ENCODE measurements at places on chromosomes 1 and 21.

- DNase-seq, result no peak
- H3K4me3 ChIP-seq, result no peak overlapping the region
- H3K27me3 ChIP-seq, result no peaks in the 10 kb centered on the region
- no peaks in the 10 kb centered on the region for H3K36me3 ChIP-seq
These were observed 9.7 kb upstream of the AADACL4 start for GRCh38 chr1:12634156-12634555.

DNA sequence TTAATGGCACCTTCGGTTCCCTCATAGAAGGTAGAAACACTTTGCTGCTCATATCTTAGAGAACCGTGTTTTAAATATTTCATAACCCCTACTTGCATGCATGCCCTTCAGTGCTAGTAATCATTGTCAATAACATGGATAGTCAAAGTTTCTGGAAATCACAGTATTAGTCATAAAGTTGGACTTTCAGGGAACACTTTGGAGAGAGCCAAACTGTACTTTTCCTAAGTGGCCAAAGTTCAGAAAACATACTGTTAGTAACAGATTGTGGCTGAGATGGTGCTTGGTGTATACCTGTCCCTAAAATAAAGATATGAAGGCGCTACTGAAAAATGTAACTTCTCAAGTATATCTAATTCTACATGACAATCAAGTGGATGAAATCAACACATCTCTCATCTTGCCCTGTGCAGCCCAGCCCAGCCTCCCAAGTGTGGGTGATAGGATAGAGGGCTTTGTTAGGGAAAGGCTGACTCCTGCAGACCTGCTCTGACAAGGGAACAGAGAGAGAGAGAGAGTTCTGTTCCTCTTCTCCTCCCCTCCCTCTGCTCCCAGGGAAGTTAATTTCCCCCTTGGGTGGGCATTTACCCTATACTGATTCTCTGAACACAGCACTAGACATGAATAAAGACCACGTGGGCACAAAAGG is 14.4 kb downstream of the MYOC start:
- no peaks in the 10 kb centered on the region for H3K27me3 ChIP-seq
- no peaks in the 10 kb centered on the region for H3K36me3 ChIP-seq
- H3K27ac ChIP-seq, result no peak overlapping the region

GRCh38 chr1:204363335-204364114 is 3.8 kb upstream of the PLEKHA6 start:
- no peaks in the 10 kb centered on the region for H3K27me3 ChIP-seq
- peak overlapping the region; percentile 63 for H3K27ac ChIP-seq
- H3K4me1 ChIP-seq, result peaks cover 6% of the 10 kb centered on the region
- DNase-seq, result peak; percentile 54
- H3K36me3 ChIP-seq, result no peaks in the 10 kb centered on the region

DNA sequence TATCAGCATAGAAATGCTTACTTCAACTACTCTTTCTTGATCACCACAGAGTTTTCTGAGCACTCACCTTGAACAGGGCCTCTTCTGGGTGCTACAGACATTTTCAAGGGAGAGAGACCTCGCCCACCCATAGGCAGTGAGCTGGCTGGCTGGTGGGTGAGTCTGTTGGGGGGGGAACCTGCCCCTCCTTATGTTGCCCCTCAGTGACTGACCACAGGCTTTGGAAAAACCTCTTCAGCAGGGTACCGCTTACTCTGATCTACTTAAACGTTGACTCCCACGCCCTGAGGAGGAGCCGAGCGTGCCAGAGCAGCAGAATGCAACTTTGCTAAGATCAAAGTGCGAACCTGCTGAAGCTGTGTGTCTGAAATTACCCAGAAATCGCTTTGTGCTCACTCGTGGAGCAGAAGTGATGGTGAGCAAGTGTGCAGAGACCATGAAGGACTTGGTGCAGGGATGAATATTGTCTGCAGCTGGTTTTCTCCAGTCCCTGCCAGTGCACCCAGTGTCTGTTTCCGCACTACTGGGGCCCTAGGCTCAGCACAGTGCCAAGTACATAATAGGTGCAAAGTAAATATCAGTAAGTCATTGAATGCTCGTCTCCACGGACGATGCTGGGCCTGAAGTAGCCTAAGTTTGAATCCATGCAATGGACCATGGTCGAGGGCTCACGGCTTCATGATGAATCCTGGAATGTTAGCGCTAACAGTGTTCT is 158.7 kb upstream of the IRF2BP2 start:
- H3K27ac ChIP-seq, result no peak overlapping the region
- H3K27me3 ChIP-seq, result no peaks in the 10 kb centered on the region
- no peaks in the 10 kb centered on the region for H3K4me1 ChIP-seq

GRCh38 chr1:212649020-212649419 is 40.5 kb downstream of the ATF3 start:
- H3K4me1 ChIP-seq, result no peaks in the 10 kb centered on the region
- H3K27ac ChIP-seq, result no peak overlapping the region
- no peaks in the 10 kb centered on the region for H3K27me3 ChIP-seq
- H3K4me3 ChIP-seq, result no peak overlapping the region
- no peak for DNase-seq

- H3K36me3 ChIP-seq, result no peaks in the 10 kb centered on the region
- no peak overlapping the region for H3K27ac ChIP-seq
- no peaks in the 10 kb centered on the region for H3K27me3 ChIP-seq
- no peak for DNase-seq
- H3K4me1 ChIP-seq, result no peaks in the 10 kb centered on the region
These were observed 21.8 kb downstream of the CYP4B1 start for GRCh38 chr1:46820560-46821060.

- no peak overlapping the region for H3K4me3 ChIP-seq
- peaks cover 6% of the 10 kb centered on the region for H3K4me1 ChIP-seq
- no peaks in the 10 kb centered on the region for H3K36me3 ChIP-seq
- H3K27ac ChIP-seq, result peak overlapping the region; percentile 96
These were observed 1.7 kb upstream of the SCAF4 start for GRCh38 chr21:31733551-31734149.

DNA sequence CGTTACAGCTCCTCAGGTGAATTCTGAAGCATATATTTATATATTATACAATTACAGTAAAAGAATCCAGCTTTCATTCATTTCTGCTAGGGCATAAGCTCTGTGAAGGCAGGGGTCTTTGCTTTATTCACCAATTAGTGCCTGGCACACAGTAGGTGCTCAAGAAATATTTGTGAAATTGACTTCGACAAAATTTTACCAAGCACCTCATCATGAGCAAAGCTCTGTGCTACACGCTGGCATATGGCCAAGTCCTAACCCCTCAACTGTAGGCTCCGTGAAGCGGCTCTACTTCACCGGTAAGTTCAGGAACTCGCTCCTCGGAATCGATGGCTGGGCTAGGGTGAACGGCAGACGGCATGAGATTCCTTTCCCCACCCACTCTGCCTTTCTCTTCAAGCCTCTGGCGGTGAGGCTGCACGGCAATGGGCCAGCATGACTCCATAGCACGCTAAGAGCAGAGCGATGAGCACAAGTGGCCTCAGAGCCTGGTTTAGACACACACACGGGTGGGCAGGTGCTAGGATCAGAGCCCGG is 8.7 kb downstream of the C1orf174 start:
- peak; percentile 35 for DNase-seq
- H3K27ac ChIP-seq, result peak overlapping the region; percentile 65
- no peaks in the 10 kb centered on the region for H3K27me3 ChIP-seq

GRCh38 chr1:1058921-1059493 is 15.1 kb downstream of the RNF223 start:
- DNase-seq, result no peak
- no peaks in the 10 kb centered on the region for H3K36me3 ChIP-seq
- H3K4me1 ChIP-seq, result peaks cover 3% of the 10 kb centered on the region
- H3K27ac ChIP-seq, result no peak overlapping the region

- no peaks in the 10 kb centered on the region for H3K36me3 ChIP-seq
- peak overlapping the region; percentile 79 for H3K27ac ChIP-seq
- H3K4me3 ChIP-seq, result peak overlapping the region; percentile 50
These were observed 29.9 kb upstream of the RPTN start for GRCh38 chr1:152188673-152189591.

DNA sequence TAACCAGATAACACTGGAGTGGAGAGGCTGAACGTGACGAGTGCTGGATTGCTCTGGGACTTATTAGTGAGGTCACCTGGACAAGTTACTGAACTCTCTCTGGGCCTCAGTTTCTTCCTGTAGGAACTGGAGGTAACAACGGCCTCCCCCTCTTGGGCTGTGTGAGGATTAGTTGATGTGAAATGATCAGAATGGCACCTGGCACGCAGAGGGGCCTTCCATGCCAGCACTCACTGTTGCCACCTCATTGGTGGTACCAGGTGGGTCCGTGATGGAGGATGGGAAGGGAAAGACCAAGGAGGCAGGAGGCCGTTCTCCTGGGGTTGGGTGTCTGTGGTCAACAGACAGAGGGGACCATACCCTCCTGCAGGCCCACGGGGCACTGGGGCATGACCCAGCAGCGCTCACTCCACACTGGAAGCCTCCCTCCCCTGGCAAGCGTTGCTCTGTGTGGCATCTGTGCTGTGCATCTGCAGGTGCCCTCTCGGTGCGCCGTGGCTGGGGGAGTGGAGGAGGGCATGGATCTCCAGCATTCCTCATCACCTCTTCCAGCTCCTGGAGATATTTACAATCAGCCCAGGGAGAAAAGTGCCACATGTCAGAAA is 349.5 kb upstream of the VAMP3 start:
- H3K4me1 ChIP-seq, result no peaks in the 10 kb centered on the region
- no peak overlapping the region for H3K27ac ChIP-seq
- no peak for DNase-seq
- no peaks in the 10 kb centered on the region for H3K27me3 ChIP-seq

GRCh38 chr1:3727042-3727824 is 25.0 kb upstream of the CCDC27 start:
- no peak overlapping the region for H3K4me3 ChIP-seq
- no peaks in the 10 kb centered on the region for H3K36me3 ChIP-seq
- H3K27ac ChIP-seq, result no peak overlapping the region
- DNase-seq, result no peak

DNA sequence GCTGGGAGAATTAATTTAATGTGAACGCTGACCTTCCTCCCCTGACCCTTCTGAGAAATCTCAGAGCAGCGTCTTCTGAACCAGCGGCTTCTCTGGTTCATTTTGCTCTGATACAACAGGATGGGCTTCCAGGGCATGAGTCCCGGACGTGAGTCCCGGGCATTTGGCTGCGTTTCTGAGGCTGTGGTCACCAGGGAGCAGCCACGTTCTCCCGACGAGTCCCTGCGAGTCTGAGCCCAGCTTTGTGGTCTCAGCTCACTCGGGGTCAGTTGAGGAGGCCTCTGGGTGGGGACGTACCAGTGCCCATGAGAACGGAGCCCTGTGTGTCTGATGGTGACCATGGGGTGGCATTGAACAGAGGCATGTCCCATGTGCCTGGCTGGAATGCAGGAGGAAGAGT is 17.7 kb upstream of the OBSCN start:
- H3K27me3 ChIP-seq, result no peaks in the 10 kb centered on the region
- H3K4me3 ChIP-seq, result no peak overlapping the region
- H3K36me3 ChIP-seq, result no peaks in the 10 kb centered on the region
- no peaks in the 10 kb centered on the region for H3K4me1 ChIP-seq
- H3K27ac ChIP-seq, result no peak overlapping the region

DNA sequence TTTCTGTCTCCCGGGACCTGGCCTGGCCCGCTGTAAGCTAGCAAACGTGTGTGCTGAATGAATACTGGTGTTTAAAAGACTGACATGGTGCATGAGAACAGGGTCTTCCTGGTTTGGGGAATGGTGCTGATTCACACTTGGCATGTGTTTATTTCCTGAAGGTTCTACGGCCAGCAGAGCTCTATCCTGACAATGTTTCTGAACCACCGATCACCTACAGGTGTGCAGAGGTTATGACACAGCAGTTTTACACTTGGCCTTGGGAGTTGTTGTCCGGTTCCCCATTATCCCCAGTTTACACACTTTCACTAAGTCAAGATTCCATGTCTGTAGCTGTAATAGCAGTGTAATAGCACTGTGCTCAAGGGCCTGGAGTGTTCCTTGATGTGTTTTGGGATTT is 127.3 kb downstream of the ROR1 start:
- no peak overlapping the region for H3K4me3 ChIP-seq
- DNase-seq, result no peak
- no peaks in the 10 kb centered on the region for H3K27me3 ChIP-seq

DNA sequence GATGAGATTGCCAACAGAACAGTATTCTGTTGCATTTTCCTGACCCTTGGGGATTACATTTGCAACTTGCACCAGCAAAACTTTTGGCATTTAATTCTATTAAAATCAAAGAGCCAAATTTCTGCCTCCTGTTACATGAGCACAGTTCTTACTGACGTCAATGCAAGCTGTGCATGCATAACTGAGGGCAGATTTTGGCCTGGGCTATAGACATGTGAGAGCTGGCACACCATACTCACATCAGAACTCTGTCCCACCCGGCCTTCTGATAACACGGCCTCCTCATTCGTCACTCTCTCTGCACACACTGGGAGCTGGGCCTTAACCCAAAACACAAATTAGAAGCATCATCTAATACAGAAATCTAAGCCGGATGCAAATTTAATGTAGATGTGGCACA is 31.5 kb downstream of the PAPPA2 start:
- no peaks in the 10 kb centered on the region for H3K4me1 ChIP-seq
- no peak for DNase-seq
- no peak overlapping the region for H3K4me3 ChIP-seq
- no peaks in the 10 kb centered on the region for H3K27me3 ChIP-seq
- no peaks in the 10 kb centered on the region for H3K36me3 ChIP-seq

DNA sequence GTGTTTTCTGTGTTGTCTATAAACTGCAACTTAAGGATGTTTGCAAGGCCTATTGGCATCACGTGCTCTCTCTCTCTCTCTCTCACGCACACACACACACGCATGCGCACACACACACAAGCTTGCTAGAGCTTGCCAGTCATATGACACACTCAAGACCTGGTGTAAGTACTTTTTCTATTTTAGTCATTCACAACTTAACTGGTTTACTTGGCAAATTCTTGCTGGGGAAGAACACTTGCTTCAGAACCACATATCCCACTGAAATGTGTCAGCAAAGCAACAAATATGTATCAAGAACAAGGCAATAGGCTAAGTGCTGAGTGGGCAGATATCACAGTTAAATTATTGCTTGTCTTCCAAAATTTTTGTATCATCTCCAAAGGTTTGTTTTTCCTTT is 107.8 kb downstream of the DISC1 start:
- no peaks in the 10 kb centered on the region for H3K36me3 ChIP-seq
- H3K4me3 ChIP-seq, result no peak overlapping the region
- H3K27me3 ChIP-seq, result no peaks in the 10 kb centered on the region
- no peaks in the 10 kb centered on the region for H3K4me1 ChIP-seq
- no peak overlapping the region for H3K27ac ChIP-seq

DNA sequence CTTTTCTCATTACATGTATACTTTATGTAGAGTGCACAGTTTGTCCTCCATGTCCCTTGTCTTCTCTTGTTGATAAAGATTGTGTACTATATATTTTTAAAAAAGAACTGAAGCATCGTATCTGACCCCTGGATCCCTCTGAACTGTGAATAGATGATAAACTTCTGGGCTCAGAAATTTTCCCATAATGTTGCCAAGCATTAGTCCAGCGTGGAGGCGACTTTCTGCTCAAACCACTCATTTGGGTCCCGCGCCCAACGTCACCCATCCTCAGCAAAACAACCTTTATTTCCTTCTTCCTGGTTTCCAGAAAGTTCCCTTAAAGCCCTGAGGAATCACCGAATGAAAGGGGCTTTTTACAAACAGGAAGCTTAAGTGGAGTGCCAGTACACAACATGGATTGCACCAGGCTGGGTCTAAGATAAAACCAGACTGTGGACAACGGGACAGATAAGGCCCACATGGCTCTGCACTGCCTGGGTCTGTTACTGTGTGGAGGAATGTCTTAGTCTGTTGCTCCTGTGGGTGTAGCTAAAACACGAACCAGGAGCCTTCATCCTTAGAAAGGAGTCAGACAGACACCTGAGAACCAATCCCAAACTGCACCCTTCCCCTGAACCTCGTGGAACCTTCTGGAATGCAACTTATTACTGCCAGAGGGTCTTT is 15.6 kb downstream of the EVA1C start:
- H3K27ac ChIP-seq, result peak overlapping the region; percentile 84
- no peaks in the 10 kb centered on the region for H3K27me3 ChIP-seq
- H3K4me1 ChIP-seq, result peaks cover 9% of the 10 kb centered on the region
- H3K4me3 ChIP-seq, result no peak overlapping the region
- no peaks in the 10 kb centered on the region for H3K36me3 ChIP-seq

Data from breast epithelium (tissue), 4 donors.